ENCODE measurements at places on chromosomes 12 and 14. TPM values are rescaled to one million over a fixed set of nuclear protein-coding genes. Genes with fewer than 3 reads are reported as not detected.

GRCh38 chr12:119627019-119627643, 33.6 kb downstream of the TMEM233 start:
- DNase-seq, result no peak

DNA sequence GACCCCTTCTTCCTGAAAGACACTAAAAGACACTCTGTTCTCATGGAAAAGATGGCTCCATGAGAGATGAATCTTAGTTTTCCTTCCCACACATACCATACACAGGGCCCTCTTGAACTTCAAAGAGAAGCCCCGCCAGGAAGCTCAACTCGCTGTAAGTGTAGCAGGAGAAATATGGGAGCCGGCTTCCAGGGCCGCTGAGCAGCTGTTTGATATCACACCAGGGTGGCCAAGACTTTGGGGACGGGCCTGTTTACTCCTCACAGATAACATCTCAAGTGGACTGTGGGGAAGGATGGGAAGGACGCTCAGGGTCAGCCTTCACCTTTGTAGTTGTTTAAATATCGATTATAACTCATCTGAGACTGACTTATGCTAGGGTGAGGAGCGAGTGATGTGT, 235.5 kb upstream of the TBX3 start:
- DNase-seq, result no peak

Gene STYK1
- total RNA-seq, result 0.36 TPM

DNA sequence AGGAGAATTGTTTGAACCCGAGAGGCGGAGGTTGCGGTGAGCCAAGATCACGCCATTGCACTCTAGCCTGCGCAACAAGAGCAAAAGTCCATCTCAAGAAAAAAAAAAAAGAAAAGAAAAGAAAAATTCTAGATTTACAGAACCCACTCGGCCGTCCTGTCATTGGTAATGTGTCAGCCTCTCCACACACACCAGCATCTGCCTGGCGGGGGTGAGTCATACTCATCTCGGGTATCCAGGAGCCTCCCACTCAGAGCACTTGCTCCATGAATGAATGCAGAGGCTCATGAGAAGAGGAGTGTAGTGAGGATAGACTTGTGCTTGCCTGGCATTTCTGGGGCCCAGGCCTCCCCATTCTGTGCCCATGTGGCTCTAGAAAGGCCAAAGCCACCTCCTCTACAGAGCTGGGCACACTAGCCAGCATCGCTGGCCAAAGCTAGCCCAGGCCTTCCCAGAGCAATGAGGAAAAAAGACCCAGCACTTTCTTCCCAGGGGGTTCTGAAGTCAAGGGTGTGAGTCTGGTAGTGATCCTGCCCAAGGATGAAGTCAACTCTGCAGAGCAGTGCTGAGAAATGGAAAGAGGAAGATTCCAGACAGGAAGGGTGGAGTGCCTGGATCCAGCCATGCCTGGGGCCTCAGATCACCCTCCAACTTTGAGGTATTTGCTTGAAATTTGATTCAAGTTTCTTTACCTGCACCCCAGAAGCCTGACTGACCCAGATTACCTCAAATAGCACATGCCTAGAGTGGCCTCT, 31.2 kb upstream of the KLC1 start:
- DNase-seq, result peak; percentile 62

DNA sequence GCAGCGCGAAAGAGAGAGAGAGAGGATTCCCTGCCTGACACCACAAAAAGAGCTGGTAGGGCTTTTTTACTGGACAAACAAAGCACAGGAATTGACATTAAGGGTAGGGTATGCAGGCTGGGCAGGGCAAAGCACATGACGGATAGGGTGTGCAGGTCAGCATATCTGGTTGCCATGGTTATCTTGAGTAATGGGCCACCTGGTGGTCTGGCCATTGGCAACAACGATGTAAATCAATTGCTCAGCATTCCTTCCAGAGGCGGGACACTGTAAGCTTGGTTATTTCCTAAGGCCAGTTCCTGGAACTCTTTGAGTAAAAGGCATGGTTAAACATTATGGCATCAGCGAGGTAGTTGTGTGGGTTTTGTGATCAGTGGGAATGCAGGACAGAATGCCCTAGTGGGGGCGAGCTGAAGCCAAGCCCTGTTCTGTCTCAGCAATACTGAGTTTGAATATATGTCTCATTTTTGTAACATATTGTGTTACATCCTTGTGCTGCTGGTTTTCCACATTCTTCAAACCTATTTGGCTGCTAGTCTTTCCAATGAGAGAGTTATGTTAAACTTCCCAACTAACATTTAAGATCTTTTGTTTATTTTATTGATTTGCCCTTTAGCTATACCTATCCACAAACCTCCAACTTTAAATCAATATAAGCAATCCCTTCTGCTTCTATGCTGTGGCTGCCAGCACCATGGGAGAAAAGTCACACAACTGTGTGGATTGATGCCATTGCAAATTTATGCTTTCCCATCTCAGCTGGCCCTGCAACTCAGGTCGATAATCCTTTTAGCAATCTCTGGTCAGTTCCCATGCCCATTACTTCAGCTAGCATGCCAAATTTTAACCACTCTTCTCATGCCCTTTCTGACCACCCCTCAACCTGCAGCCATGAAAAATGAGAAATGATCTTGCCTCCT, 396.7 kb upstream of the PDE3A start:
- no peak for DNase-seq

GRCh38 chr12:32010631-32011336, 51.6 kb downstream of the RESF1 start:
- no peak for DNase-seq

GRCh38 chr12:111314953-111315539, 53.8 kb downstream of the PHETA1 start:
- DNase-seq, result no peak

Gene GYS2
- total RNA-seq, result 0.15 TPM

- DNase-seq, result peak; percentile 63
These were observed 28.7 kb upstream of the PLD4 start for GRCh38 chr14:104895786-104896661.

Gene TMEM121
- total RNA-seq, result 1.9 TPM

Gene DBX2
- total RNA-seq, result 0.27 TPM

DNA sequence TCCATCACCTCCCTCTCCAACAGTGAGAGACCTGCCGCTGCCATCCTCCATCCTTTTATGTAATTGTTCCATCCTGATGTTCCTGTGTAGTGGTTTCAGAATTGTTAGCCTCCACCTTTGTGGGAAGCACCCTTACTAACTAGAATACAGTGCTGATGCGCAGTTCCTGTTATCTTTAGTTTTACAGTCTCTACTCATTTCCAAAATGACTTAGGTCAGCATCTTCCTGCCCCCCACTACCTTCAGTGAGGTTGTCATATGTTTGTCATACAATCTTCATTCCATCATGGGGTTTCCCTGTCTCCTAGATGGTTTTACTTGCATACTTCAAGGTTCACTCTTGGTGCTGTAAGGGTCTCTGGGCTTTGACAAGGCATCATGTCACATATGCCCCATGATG, 69.8 kb downstream of the EML1 start:
- no peak for DNase-seq

DNA sequence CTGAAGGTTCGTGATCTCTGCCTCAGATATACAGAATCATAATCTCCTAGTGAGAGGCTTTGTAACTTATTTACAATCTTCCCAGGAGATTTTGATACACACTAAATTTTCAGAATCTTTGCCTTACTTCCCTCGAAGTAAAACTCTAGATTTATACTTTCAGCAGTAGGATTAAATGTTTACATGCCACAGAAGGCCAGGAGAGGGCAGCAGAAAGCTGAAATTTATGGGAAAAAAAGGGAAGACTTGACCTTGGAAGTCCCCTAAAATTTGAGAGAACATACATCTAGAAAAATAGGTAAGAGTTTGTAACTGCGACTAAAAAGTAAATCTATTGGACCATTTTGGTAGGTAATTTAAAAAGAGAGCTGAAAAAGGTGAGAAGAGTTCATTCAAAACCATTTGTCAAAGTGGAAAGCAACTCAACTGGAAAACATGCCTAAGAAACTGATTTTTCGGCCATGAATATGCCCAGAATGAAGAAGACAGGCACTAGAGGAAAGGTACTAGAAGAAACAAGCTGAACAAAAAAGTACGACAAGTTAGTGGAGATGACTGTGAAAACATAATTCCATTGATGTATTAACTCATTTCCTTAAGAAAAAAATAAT, 242.0 kb upstream of the MDGA2 start:
- DNase-seq, result no peak

Gene ADAM21
- total RNA-seq, result 0.24 TPM

DNA sequence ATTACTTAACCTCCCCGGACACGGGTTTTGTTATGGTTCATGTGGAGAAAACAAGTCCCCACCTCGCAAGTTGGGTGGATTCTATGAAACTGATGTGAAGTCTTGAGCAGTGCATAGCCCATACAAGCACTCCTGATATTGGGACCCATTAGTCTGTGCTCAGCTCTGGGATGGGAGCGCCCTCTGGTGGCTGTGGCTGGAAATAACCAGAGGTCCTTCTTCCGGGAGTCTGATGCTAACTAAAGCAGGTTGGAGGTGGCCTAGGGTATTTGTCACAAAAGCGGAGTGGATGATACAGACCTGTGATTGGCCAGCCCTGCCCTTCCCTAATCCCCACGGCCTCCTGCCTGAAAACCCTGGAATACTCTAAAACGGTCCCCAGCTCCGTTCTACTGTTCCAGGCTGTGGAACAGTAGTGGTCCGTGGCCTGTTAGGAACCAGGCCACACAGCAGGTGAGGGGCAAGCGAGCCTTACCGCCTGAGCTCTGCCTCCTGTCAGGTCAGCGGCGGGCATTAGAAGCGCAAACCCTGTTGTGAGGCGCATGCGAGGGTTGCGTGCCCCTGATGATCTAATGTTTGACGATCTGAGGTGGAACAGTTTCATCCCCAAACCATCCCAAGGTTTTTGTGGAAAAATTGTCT, 6.4 kb downstream of the SLC48A1 start:
- DNase-seq, result peak; percentile 97

Data from aorta (tissue), 5 donors.